ENCODE measurements at places on chromosomes 1 and 21.
A peak's percentile ranks its signal among the peaks of the same experiment; 100 is the strongest.

DNA sequence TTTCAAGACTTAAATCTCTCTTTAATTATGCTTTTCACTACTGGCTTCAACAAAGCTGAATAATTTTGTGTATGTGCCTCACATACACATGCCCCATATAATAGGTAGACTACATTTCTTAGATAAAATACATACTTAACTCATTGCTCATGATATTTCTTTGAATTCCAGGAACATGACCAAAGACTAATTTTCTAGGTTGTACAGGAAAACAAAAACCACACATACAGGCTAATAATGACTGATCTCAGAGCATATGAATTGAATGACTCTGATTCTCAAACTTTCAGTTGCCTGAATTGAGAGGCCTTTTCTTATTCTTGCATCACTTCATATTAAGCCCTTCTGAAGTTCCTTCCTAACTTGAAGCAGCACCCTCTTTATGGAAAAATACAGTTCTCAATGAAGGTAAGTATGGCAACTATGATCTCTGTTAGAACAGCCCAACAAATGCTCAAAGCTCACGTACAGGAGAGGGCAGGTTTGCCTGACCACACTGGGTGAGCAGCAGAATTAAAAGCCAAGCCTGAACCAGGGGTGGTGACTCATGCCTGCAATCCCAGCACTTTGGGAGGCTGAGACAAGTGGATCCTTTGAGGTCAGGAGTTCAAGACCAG, 22.6 kb upstream of the UAP1 start:
- DNase-seq, result no peak

DNA sequence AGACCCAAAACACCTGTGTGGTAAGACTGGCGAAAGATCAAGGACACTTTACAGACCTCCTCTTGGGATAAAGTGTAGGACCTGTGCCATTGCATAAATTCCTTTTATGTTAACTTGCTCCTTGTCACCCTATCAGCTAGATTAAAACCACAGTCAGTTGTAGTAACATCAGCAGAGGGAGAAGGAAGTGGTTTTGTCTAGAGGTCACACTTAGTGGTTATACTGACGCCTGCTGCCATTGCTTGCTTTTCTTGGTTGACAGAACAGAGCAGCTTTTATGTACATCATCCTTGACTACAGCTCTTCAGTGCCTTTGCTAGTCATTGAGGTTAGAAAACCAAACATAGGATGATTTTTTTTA, 101.4 kb downstream of the PBX1 start:
- DNase-seq, result no peak

- DNase-seq, result no peak
Measured at GRCh38 chr1:52203935-52204625, 62.2 kb downstream of the ZFYVE9 start.

- no peak for DNase-seq
Measured at GRCh38 chr1:57711326-57711725, 287.5 kb upstream of the DAB1 start.

GRCh38 chr1:154992721-154993571, 440 bp upstream of the LENEP start:
- peak; percentile 88 for DNase-seq

DNA sequence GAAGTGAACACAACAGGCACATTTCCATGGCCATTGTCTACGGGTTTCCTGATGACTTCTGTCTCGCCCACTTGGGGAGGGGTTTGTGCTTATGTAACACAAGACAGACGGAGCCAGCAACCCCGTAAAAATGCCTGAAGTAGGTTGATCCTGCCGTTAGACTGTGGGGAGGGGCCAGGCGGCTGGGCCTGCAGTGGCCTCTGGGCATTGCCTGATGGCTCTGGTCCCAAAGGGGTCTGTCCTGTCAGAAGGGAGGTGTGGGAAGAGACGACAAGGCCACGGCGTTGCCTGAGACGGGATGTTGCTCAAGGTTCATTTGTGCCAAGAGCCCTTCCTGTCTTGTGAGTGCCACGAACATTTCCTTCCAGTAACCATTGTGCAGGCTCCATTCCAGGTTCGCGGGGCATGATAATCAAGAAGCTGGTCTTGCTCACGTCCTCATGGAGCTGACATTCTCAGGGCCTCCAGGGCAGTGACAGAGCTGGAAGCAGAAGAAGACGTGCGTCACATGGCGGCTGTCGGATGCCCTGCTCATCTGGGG, 44.7 kb downstream of the ABCG1 start:
- no peak for DNase-seq

GRCh38 chr21:39097335-39097861, 85.9 kb downstream of the PSMG1 start:
- no peak for DNase-seq

GRCh38 chr1:180228648-180229482, 1.2 kb upstream of the LHX4 start:
- DNase-seq, result peak; percentile 63

DNA sequence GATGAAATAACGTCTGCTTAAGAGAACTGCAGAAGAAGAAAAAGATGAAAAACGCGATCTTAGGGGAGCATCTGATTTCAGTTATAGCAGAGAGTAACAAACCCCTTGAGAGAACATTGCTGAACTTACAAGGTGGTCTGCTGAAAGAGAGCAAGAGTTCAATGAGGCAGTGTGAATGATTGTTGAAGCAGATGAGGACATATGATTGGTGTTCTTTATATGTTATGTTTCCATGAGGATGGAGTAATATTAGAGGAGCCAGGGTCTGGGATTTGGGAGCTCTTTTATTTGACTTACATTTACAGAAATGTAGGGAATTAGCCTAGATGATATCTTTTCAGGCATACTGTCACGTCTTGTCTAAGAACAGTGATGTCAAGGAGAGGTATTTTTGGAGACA, 1302.0 kb downstream of the KCNT2 start:
- no peak for DNase-seq

DNA sequence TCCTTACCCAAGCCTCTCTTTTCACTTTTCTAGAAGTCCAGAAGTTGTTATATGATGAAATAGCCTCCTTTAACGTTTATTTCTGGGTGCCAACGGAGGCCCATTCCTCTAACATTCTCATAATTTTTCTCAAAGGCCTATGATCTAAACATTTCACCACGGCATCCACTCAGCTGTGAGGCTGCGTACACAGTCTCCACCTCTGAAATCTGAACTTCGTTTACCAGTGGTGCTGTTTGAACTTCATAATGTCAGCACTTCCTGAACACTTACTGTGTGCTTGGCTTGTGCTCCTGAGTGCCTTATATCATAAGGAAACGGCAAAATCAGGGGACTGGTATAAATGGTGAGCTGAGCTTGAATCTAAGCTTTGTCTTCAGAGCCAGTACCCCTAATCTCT, 12.0 kb upstream of the RBP7 start:
- DNase-seq, result no peak

DNA sequence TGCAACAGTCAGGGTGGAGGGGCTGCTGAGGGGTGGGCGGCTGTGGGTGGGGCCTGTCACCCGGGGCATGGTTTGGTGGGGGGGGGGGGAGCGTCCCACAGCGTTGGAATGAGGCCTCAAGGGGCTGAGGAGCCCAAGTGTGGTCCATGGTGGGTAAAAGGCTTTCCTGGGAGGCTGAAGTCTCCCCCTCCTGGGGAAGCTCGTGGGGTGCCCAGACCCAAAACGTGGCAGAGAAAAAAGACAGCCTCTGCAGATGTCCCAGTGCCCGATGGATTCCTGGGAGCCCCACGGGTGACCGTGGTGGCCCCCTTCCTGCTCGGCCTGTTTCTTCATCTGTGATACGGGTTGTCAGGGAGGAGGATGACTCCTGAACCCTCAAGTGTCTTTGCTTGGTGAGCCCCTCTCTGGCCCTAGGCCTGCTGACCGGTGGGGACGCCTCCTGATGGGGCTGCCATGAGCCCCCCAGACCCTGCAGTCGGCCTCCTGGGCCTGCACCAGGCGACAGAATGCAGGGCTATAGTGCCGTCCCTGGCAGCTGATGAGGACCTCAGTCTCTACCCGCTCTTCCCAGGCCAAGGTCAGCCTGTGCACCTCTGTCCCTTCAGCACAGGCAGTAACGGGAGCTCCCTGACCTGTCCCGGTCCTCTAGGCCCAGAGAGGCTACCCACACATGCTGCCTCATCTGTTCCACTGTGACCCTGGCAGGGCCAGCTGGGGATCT, 1.1 kb downstream of the OBSCN start:
- DNase-seq, result no peak

DNA sequence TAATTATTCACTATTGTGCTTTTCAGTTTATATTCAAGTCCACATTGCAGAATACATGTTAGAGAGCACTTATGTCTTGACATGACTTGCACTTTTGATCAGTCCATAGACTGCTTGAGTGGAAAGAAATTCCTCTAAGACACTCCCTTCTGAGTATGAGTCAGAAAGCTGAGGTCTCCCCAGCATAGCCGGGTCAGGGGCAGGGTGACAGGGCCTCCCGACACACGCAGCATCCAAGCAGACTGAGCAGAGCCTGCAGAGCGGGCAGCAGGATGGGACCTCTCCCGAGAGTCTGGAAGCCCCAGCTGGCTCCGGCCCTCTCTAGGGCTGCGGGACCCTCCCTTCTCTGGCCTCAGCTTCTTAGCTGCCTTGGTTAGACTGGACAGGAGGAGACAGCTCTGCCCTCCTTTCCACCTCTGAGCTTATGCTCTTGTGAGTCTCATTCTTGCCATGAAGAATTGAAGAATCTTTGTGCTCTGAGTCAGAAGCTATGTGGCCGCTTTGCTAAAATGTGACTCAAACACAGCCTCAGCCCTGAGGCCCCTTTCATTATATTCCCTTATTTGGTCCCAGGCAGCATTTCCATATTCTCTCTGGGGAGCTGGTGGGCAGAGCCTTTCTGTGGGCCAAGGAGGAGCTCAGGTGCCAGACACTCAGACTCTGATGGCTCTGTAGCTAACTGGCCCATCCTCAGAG, 11.2 kb upstream of the CAPN2 start:
- DNase-seq, result peak; percentile 80

DNA sequence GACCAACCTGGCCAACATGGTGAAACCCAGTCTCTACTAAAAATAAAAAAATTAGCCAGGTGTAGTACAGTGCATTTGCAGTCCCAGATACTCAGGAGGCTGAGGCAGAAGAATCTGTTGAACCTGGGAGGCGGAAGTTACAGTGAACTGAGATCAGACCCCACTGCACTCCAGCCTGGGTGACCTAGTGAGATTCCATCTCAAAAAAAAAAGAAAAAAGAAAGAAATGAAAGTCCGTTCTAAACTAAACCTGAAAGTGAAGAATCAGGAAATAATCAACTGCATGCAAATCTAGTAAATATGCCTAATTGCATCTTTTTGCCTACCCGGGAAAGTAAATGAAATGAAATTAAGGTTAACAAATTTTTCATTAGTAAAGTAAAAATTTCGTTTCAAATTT, 99.6 kb downstream of the ZZZ3 start:
- DNase-seq, result no peak

GRCh38 chr1:180962178-180962577, 49.5 kb downstream of the KIAA1614 start:
- no peak for DNase-seq

DNA sequence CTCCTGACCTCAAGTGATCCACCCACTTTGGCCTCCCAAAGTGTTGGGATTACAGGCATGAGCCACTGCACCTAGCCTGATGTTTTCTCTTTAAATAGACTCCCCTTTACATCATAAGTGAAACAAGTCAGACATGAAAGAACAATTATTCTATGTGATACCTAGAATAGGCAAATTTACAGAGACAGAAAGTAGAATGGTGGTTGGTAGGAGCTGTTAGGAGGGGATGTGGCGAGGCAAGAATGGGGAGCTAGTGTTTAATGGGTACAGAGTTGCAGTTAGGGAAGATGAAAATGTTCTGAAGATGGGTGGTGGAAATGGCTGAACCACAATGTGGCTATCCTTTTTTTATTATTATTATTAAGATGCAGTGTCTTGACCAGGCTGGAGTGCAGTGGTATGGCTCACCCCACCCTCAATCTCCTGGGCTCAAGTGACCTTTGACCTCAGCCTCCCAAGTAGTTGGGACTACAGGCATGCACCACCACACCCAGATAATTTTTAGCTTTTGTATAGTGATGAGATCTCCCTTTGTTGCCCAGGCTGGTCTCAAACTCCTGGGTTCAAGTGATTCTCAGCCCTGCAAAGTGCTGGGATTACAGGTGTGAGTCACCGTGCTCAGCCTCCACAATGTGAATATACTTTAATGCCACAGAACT, 28.4 kb downstream of the ELF3 start:
- no peak for DNase-seq

DNA sequence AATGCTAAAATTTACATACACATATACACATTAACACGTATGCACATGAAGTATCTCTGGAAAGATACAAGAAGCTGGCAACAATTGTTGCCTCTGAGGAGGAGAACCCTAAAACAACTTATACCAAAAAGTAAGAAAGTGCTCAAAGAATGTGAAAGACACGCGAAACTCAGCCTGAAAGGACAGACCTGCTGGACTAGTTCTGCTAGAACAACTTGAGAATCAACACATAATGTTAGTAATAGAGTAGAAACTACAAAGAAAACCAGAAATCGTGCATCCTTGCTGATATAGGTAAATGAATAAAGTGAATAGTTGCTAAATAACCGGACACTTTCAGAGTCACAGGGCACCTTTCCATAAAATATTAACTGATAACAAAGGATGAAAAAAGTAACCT, 242.5 kb downstream of the RERE start:
- DNase-seq, result no peak

- no peak for DNase-seq
Measured at GRCh38 chr21:31117128-31117916, 79.0 kb upstream of the KRTAP19-8 start.
